ENCODE measurements at places on chromosomes 5 and 9.

- no peak for DNase-seq
Observed at GRCh38 chr9:126173929-126174328, 152.7 kb upstream of the MVB12B start.

GRCh38 chr9:32011049-32011448 is 373.4 kb upstream of the ACO1 start:
- DNase-seq = no peak

GRCh38 chr5:15499528-15500324 is at the start of gene FBXL7:
Gene FBXL7 (plus strand): TSS chr5:15500180.
- DNase-seq = no peak

DNA sequence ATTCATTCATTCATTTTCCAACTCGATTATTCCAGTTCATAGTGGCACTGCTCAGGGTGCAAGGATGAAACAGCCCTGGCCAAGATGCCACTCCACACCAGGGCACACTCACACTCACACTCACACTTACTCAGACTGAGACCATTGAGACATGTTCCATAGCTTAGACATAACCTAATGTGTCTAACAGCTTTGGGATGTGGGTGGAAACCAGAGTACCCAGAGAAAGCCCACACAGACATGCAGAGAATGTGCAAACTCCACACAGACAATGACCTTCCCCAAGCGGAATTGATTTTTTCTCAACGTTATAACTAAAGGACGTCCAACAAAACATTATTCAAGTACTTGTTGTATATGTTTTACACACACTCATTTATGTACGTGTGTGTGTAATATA is 1363.5 kb downstream of the EFNA5 start:
- no peak for DNase-seq

GRCh38 chr5:15700373-15700772 is 200.4 kb downstream of the FBXL7 start:
- DNase-seq = no peak

DNA sequence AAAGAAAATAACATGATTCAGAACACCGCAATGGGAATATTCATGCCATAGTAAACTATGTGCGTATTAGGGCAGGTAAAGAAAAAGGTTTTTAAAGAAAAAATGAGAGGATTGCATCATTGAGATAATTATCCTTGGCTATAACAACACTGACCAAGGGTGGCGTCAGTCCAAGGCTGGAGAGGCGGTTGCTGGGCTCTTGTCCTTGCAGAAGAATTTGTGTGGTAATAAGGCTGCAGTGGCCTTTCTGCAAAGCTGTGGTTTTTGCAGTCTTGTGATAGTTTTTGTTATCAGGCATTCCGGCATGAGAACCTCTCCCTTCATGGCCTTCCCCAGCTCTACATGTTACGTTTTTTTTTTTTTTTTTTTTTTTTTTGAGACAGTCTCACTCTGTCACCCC is 14.0 kb downstream of the BOD1 start:
- DNase-seq = no peak

GRCh38 chr5:168047043-168047668 is 244.3 kb upstream of the WWC1 start:
- DNase-seq = no peak

GRCh38 chr9:81720450-81721086 is 31.2 kb upstream of the TLE1 start:
- DNase-seq = no peak

DNA sequence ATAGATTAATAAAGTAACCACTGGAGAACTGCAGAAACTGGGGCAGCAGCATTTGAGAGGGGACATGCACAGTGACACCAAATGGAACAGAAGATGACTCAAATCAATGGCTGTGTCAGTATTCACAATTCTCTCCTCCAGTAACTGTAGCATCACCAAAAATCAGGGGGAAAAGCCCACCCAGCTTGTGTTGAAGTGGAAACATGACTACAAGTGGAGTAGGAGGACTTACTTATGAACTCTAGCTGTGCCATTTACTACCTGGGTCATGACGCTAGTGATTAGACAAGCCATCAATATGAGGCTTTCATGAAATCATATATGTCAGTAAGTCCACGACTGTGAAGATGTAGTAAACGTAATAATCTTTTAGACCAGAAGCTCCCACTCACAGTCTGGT is 199.8 kb upstream of the PTGER4 start:
- DNase-seq = no peak

- no peak for DNase-seq
Observed at GRCh38 chr9:96868709-96869108, 14.4 kb upstream of the ZNF782 start.

DNA sequence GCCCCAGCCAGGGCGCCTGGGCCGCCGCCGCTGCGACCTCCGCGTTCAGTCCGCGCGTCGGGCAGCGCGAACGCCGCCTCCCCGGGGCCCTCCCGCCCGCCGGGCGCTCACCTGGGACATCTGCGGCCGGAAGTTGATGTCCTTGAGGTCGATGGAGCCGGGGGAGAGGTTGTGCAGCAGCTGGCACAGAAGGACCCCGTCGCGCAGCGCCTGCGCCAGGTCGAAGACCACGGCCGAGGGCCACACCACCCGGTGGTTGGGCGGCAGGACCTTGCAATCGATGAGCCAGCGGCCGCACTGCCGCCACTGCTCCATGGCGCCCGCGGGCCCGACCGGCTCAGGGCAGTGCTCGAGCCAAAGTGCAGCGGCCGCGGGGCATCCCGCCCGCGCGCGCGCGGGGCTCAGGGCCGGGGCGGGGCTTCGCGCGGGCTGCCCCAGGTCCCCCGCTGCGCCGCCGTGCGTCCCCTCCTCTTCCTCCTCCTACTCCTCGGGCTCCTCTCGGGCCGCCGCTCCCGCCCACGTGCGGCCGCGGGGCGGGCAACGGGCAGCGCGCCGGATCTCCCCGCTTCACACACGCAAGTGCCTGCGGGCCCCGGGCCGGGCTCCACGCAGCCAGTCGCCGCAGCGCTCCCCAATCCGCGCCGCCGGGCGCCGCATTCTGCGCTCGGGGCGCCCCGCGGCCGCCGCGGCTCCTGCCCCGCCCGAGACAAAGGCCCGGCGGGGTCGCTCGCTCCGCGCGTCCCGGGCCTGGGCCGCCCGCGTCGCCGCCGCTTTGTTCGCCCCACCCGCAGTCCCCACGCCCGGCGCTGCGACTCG is at the start of gene VAV2:
TSS of gene VAV2 (minus strand) at position 361 of the 816 bp plus-strand sequence. CDS start at position 315, 46 bp downstream.
- no peak for DNase-seq

DNA sequence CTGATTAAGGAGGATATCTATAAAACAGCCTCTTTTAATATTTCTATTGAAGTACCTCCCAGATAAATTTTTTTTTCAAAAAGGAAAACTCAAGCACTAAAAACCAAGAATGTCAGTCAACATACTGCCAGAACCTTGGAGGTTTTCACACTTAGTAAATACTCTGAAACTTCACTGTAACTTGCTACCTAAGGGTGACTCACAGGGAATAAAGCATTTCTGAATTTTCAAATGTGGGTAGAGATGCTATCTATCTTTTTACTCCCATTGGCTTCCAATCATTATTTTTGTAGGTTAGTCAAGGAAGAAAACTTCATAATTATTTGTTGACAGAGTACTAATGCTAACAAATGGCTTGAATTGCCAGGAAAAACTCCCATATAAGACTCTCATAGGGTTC is 46.1 kb downstream of the SLC25A46 start:
- no peak for DNase-seq

- DNase-seq = no peak
Observed at GRCh38 chr5:134018154-134018985, 13.6 kb upstream of the VDAC1 start.

DNA sequence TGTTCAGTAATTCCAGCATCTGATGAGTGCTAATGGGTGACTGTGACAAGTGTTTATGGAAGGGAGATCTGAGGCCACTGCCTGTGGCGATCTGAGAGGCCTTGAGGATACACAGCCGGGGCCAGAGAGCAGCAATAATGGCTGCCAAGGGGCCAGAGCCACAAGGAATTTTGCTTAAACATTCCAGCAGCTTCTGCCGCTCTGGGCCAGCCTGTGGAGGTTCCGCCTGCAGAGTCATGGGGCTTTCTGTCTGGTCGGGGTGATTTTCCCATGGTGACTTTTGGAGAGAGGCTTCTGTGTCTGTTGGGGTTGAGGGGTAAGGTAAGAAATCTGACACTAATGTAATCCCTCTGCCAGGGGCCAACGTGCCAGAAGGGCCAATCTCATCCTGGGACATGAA is 353.5 kb downstream of the ADAMTS6 start:
- no peak for DNase-seq
